ENCODE measurements at places on chromosomes 16 and 17. TPM values are rescaled to one million over a fixed set of nuclear protein-coding genes. Genes with fewer than 3 reads are reported as not detected.

PMFBP1 gene
- total RNA-seq = 0.11 TPM

TNS4 gene
- total RNA-seq = 4.1 TPM

ATP1B2 gene
- 0.24 TPM for total RNA-seq

NRN1L gene
- total RNA-seq = not detected

FOXN1 gene
- not detected for total RNA-seq

KRT25 gene
- total RNA-seq = not detected

DNA sequence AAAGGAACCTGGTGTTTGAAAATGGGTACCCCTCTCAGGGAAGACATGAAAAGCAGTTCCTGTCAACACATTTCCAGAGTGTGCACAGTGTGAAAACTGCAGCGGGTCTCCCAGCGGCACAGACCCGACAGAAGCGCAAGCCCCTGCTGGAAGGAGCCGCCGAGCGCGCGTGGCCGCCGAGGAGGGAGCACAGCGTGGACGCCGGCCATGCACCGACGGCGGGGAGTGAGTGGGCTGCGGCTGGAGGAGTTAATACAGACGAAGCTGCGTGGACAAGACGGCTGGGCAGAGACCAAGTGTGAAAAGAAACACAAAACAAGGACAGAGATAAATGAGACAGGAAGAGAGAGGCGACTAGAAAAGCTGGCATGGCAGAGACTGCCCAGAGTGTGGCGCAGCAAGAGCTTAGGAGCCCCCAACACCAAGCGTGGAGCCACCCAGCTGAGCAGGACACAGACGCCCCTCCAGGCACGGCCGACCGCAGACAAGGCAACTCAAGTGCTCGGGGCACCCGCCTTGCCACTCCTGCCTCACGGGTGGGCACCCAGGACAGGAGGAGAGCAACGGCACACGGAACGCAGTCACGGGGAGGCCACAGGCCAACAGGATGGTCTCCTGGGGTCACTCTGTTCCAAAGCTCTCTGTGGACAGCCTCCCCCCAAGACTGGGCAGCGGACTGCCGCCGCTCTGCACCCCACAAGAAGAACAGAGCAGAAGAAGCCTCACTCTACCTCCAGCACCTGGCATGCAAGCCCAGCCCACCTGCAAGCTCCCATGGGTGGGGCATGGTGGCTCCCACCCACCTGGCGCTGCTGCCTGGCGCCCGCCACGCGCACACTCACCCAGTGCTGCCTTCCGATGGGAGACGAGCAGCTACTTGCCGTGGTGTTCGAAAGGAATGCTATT, 16.5 kb downstream of the SLC16A3 start:
- no peak for DNase-seq

DNA sequence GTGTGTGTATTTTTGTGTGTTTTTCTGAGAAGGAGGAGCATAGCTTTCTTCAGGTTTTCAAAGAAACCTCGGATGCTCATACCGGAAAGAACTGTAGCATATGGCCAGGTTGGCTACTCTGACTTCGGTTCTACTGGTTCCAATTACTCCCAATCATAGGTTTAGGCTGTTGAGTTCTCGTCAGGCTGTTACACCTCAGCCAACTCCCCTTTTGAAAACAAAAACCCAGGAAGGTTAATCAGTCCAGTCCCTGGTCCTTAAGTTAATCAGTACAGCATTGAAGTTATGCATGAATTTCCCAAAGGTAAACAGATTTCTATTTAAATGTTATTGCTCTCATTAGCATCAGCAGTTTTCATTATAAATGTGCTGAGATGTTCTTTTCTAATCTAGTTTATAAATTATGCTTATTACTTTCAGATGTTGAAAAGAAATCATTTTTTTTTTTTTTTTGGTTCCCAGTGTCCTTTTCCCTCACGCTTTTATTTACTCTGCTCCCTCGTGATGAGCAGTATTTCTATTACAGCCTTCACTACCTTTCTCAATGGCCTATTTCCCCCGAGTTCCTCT, 111.0 kb downstream of the NPIPB5 start:
- no peak for DNase-seq

GRCh38 chr17:50050431-50051032, 5.4 kb upstream of the ITGA3 start:
- no peak for DNase-seq

DNA sequence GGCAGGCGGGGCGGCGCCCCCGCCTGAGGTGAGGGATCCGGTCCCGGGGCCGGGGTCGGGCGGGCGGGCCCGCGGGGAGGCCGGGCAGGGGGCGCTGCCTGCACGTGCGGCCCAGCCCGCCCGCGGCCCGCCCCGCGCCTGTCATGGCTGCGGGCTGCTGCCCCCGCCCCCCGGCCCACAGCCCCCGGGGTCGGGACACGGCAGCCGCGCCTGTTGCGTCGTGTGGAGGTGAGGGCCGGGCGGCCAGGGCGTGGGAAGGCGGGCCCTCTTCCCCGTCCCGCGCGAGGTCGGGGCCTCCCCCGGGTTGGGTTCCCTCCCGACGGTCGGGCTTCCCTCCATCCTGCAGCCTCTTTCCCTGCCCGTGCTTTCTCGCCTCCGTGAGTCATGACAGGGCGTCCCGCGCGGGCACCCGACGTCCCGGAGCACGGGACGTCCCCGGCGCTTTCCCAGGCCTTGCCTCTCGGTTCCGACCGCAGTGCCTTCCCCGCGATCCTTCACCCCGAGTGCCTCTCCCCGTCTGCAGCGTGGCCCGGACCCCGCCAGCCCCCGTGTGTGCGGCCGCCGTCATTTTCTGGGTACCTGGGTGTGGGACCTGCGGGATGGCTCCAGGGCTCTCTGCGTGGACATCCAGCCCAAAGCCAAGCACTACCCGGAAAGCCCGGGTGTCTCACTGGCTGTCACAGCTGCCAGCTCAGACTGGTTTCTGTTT, 76.7 kb downstream of the CHD9 start:
- DNase-seq = peak; percentile 37

DNA sequence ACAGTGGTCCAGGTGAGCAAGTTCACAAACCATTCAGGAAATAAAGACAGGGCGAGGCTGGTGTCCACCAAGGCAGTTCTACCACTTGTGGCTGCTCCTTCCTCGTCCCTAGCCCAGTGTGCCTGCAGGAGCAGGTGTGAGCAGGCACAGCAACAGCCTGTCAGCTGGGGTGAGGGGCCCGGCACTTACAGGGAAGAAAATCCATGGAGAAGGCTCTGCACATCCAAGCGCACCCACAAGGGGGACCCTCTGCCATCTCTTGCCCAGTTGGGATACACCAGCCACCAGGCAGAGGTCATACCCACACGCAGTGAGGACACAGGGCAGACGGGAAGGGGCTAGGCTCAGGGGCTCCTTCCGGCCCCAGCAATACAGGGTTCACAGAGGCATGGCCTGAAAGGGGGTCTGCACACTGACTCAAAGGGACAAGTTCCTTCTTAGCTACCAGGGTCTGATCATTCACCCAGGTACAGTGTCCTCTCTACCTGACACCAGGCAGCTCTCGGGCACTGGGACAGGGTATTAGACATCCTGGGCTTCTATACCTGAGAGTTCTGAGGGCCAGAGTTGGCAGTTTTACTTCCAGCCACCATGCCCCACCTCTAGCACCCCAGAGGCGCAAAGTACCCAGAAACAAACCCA, 27.0 kb downstream of the CDIP1 start:
- no peak for DNase-seq

GRCh38 chr16:22220714-22221113, 14.6 kb downstream of the EEF2K start:
- DNase-seq = no peak

- DNase-seq = no peak
Observed at GRCh38 chr16:262121-262745, 13.5 kb downstream of the RGS11 start.

- no peak for DNase-seq
Observed at GRCh38 chr17:9912121-9913099, 7.3 kb upstream of the RCVRN start.

DNA sequence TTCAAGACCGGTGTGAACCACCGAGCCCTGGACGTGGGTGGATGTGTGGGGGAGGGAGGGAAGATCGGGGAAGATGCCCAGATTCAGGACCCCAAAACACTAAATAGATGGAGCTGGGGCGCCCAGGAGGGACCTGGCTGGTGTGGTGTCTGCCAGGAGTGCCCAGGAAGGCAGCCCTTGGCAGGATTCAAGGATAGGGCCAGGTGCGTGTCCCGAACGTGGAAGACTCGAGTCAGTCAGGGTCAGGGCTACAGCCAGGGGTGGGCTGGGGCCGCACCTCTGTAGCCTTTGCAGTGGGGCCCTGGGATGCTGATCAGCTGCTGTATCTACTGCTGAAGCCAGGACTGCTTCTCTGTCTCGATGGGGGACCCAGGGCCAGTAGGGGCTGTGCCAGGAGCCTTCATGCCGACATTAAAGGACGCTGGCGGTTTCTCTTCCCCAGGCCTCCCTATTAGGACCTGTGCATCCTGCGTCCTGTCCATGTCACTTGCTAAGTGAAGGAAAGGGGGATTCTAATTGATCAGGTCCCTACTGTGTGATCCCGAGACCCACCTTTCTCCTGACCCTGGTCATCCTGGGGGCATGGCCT, 13.1 kb downstream of the KDM8 start:
- no peak for DNase-seq

- peak; percentile 47 for DNase-seq
Observed at GRCh38 chr17:43907425-43907981, at the start of gene MPP2. MPP2 (minus strand) TSS chr17:43907536; CDS start chr17:43904460, 3,076 bp downstream.

- no peak for DNase-seq
Observed at GRCh38 chr17:50480854-50481490, 2.3 kb downstream of the RSAD1 start.

DNA sequence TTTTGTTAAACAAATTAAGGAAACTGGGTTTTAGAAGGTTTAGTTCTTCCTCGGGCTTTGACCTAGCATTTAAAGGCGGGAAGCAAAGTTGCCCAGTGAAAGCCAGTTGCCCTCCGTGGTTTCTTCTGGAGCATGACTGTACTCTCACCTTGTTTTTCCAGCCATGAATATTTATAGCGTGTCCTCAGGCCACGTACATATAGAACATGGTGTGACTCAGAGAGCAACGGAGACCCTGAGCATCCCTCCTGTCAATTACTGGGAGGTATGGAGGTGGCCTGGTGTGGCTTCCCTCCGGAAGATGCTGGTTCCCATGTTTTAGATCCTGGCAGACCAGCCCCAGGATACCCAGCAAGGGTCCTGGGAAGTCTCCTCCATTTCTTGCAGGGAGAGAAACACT, 48.4 kb downstream of the AKAP1 start:
- no peak for DNase-seq

GRCh38 chr17:34386697-34387550, 23.9 kb upstream of the CCL1 start:
- no peak for DNase-seq

GRCh38 chr16:16001596-16002255, 52.3 kb downstream of the ABCC1 start:
- no peak for DNase-seq

Data from activated T-cell treated with anti-CD3 and anti-CD28 coated beads, Interleukin-2, amount 50 U/mL, for 4 hours (primary cell).